Metanephros (tissue), 2 donors: ENCODE measurements at places on chromosomes 6 and 20. TPM values are rescaled to one million over a fixed set of nuclear protein-coding genes. Genes with fewer than 3 reads are reported as not detected.

PSMB8 gene
- 23.8 TPM for total RNA-seq

TXLNB gene
- 24.2 TPM for total RNA-seq

COL9A3 gene
- 28.3 TPM for total RNA-seq

RIN2 gene
- total RNA-seq: 64.3 TPM

PM20D2 gene
- 35.8 TPM for total RNA-seq

SRC gene
- total RNA-seq: 53.3 TPM

SIRPB2 gene
- total RNA-seq: 5.5 TPM

VSX1 gene
- total RNA-seq: not detected

GCNT2 gene
- total RNA-seq: 14.4 TPM

TMEM170B gene
- total RNA-seq: 6.0 TPM

SIRPB1 gene
- 1.8 TPM for total RNA-seq

ARMH2 gene
- total RNA-seq: not detected

COX7A2 gene
- 67.1 TPM for total RNA-seq

FOXF2 gene
- 0.18 TPM for total RNA-seq

PLAGL2 gene
- 6.2 TPM for total RNA-seq

CCDC170 gene
- 3.1 TPM for total RNA-seq

FOXS1 gene
- total RNA-seq: 5.3 TPM

DEF6 gene
- total RNA-seq: 9.1 TPM

BAG2 gene
- 4.0 TPM for total RNA-seq

PPIL6 gene
- total RNA-seq: 11.7 TPM

HTR1E gene
- 0.93 TPM for total RNA-seq

OGFRL1 gene
- 14.2 TPM for total RNA-seq

KHDC1 gene
- total RNA-seq: 4.5 TPM

GSTA2 gene
- not detected for total RNA-seq

ZFP57 gene
- not detected for total RNA-seq

NEURL2 gene
- total RNA-seq: 14.6 TPM

COL19A1 gene
- 4.5 TPM for total RNA-seq
